ENCODE measurements at places on chromosomes 4 and X. TPM values are rescaled to one million over a fixed set of nuclear protein-coding genes. Genes with fewer than 3 reads are reported as not detected.

Gene UGT2A1
- not detected for total RNA-seq

Gene PITX2
- 0.72 TPM for total RNA-seq

Gene IQSEC2
- total RNA-seq = 38.2 TPM

Gene PAK3
- not detected for total RNA-seq

Gene TMPRSS11F
- not detected for total RNA-seq

Gene CYTL1
- total RNA-seq = not detected

Gene PPP4R3C
- not detected for total RNA-seq

Gene SEPTIN6
- 10.3 TPM for total RNA-seq

Gene AKAP14
- total RNA-seq = not detected

Gene SEPSECS
- total RNA-seq = 2.7 TPM

Measured in A549 treated with ZK216348 at 1 μM for 4 hours (cell line).